ENCODE measurements at places on chromosomes 2 and 18.

DNA sequence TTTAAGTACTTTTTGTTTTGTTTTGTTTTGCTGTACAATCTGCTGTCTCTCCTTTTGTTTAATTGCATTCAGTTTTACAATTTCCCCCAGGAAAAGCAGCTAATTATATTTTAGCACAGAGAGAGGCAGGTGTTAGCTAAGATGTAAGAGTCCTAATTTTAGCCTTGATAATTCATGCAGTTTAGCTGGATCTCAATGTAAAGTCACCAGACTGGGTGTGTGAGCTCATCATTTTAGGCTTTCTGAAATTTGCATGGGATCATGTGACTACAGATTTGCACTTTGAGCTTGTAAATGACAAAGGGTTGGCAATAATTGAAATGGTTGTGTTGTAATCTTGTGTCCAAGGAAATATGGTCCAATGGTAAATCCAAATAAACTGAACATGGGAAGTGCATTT, 68.5 kb downstream of the ETAA1 start:
- DNase-seq = no peak

DNA sequence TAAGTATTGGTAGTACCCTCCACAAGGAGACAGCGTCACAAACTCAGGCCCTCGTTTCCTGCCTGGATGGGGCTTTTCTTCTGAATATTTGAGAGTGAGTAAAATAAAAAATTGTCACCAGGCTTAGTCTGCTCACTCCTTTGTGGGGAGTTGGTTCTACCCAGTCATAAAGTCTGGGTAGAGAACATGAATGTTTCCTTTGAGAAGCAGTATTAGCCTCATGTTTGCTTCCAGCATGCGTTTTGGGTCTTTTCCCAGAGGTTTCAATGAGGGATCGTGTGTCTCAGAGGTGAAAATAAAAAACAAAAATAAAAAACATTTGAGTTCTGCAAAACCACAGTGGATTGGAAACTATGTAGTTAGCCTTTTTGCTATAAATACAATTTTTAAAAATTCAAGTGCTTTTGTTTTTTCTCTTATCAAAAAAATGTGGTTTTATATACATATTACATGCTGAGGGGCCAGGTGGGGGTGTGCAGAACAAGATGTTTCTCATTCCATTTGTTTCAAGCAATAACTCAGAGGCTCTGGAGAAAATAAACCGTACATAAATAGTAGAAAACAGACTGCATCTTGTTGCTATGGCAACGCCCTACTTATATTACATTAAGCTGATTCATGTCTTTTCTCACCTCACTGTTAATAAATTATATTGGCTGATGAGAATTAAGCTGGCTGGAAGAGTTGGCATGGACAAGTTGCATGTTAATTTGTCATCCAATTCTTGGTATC, 225.4 kb upstream of the FBXO11 start:
- peak; percentile 53 for DNase-seq

DNA sequence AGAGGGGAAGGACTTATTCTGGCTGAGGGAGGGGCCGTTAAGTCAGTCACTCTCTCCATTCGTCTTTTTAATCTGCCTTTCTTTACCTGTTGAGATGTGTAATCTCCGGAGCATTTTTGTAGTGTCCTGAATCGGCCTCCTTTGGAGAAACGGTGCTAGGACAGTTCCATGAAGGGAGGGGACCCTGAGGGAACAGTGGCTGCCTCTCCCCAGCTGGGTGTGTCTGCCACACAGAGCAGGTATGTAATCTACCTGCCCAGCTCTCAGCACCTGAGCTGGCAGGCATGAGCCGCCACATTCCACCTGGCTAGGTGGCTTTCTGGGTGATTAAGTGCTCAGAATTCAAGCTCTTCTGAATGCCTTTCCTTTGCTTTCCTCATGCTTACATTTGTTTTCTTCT, 131.2 kb downstream of the WDSUB1 start:
- no peak for DNase-seq

GRCh38 chr2:21610304-21610703, 486.5 kb downstream of the TDRD15 start:
- no peak for DNase-seq

GRCh38 chr2:134668821-134669220, 50.0 kb downstream of the TMEM163 start:
- no peak for DNase-seq

DNA sequence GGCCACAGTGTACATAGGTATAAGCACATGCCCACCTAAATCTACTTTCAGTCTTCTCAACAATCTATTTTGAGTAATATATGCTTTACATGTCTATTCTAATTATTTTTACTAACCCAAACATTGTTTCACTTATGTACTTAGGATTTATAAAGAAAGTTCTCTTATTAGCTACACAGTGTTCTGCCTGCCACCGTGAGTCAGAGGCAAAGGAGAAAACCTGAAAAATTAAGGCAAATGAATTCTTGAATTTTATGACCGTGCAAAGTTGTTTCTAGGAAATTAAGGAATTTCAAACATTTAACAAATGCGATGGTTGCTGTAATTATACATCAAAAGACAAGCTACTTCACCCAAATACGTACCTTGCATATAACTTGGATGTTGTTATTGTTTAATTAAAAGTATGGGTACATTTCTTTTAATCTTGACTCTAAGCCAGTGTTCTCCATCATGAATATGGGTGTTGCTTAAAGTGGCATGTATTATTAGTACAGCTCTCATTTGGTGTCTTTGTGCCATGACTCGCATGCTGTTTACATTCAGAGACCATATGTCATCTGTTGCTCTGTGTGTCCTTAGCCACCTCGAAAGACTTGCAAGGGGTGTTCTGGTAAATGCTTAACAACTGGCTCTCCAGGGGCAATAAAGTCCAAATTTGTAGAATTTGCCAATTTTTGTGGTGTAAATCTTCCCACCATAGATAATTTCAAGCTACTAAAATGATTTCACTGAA, 154.3 kb upstream of the FN1 start:
- no peak for DNase-seq
